ENCODE measurements at places on chromosomes 6 and 20. TPM values are rescaled to one million over a fixed set of nuclear protein-coding genes. Genes with fewer than 3 reads are reported as not detected.

DNA sequence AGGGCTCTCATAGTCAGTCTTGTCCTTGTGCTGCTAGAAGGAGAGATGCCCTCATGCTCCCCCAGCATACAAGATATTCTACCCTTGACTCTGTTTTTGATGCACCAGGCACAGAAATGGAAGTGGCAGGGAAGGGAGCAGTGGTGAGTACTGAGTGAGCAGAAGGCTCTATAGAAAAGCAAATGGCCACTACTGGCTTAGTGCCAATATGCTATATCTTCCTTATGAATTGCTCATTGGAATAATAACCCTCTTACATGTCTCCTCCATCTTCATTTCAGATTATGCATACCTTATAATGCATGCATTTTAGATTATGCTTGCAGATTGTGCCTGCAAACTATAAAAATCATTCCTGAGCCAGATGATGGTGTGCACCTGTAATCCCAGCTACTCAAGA, 82.8 kb downstream of the MAP3K5 start:
- no peak for DNase-seq

The PKHD1 gene
- total RNA-seq: not detected

The OTOR gene
- total RNA-seq: not detected

The SPEF1 gene
- total RNA-seq: not detected

GRCh38 chr6:35371494-35372262, 29.3 kb downstream of the PPARD start:
- DNase-seq: no peak
